NCI-H187 treated with DMSO at 0.1 percent for 48 hours (cell line): ENCODE measurements at places on chromosomes 3 and 15.

DNA sequence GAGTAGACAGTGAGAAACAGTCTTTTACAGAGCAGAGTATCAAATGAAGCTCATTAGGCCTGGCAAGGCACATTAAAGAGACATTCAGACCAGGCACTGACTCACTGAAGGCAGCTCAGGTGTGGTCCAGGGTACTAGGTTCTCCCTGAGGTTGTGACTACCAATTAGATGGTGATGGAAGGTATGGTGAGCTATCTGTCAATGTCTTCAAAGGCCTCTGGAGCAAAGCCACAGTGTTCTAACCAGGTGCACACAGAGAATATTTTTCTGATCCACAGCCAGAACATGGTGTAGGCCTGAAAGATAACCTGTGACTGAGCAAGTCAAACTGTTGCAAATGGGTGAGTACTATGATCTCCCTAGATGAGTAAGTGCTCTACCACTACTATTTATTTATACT is 51.5 kb downstream of the EOMES start:
- no peak for DNase-seq

DNA sequence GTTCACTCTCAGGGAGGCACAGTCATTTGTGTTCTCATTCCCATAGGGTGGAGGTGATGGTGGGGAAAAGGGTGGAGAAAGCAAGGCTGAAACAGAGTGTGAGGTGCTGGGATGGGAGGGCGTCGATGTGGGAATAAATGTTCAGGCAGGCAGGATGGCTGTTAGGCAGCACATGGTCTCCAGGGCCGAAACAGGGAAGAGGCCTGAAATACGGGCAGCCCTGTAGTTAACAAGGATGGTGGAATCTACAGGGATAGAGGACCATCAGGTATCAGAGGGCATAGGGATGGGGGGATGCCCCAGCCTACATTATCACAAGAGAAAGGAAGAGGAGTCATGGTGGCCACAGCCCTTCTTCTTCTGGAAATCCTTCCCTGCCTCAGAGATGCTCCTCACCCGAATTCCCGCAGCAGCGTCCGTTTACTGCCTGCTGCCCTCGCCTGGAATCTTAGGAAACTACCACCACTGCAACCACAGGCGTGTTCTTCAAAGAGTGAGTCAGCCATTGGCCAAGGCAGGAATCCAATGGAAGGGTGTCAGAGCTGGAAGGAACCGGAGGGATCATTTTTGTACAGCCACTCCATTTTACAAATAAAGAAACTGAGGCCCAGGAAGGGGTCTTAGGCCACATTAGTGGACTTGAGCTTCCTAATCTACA is 49.7 kb upstream of the POMGNT2 start:
- DNase-seq, result no peak

DNA sequence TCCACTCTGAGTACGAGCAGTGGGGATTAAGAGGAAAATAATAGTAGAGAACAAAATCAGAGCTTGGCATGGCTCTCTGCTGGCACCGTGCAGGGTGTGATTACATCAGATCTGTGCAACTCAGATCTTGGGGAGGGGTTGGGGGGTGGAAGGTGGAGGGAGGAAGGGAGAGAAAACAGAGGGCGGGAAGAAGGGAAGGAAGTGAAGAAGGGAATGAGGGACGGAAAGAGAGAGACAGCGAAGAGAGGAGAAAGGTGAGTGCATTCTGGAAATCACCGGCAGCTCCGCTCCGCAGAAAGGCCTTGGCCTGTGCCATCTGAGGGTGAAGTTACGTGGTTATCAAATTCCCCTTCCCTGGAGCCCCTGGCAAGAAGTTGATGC is 31.0 kb upstream of the ADAMTS17 start:
- no peak for DNase-seq

DNA sequence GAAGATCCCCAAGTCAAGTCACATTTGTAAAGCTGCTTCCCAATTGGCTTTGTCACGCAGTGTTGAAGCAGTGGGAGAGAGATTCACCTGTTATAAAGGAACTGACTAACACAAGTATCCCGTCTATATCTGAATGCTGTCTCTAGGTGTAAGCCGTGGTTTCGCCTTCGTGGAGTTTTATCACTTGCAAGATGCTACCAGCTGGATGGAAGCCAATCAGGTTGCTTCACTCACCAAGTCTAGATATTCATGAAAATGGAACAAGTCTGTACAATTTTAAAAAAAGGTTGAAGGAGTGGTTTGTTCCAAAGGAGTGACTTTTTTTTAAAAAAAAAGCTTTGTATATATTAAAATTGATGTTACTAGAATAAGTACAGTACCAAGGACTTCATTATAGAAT is 11.7 kb downstream of the RBM5 start:
- no peak for DNase-seq

DNA sequence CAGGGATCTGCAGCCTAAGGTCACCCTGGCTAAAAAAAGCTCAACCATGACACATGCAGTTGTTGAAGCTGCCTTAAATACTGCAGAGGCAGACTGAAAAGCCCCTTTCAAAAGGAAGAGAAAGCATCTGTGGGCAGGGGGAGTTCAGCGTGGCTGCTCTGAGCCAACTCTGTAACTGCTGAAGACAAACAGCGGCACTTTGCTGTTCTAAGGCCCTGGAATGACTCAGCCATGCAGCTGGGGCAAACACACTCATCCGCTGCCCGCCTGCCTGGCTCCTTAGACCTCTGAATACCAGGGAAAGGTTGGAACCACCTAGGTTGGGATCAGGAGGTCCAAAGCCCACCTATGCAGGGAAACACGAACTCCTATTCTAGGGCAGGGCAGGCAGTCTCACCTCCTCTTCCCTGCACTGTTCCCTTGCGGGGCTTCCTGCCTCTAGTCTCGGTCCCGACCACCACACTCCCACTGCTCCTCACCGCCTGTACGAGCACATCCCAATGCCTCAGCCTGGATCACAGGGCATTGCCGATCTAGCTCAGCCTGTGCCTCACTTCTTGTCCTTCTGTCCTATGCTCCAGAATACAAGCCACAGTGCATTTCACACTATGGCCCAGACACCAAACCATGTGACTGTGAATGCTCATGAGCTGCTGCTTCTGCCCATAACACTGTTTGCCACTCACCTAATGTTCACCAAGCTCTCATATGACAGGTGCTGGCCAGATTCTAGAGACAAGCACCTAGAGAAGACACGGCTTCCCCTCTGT is 6.6 kb upstream of the MUSTN1 start:
- no peak for DNase-seq

- no peak for DNase-seq
Measured at GRCh38 chr15:78247911-78248310, 13.5 kb upstream of the ACSBG1 start.

- no peak for DNase-seq
Measured at GRCh38 chr3:154778057-154778456, 302.1 kb upstream of the MME start.

DNA sequence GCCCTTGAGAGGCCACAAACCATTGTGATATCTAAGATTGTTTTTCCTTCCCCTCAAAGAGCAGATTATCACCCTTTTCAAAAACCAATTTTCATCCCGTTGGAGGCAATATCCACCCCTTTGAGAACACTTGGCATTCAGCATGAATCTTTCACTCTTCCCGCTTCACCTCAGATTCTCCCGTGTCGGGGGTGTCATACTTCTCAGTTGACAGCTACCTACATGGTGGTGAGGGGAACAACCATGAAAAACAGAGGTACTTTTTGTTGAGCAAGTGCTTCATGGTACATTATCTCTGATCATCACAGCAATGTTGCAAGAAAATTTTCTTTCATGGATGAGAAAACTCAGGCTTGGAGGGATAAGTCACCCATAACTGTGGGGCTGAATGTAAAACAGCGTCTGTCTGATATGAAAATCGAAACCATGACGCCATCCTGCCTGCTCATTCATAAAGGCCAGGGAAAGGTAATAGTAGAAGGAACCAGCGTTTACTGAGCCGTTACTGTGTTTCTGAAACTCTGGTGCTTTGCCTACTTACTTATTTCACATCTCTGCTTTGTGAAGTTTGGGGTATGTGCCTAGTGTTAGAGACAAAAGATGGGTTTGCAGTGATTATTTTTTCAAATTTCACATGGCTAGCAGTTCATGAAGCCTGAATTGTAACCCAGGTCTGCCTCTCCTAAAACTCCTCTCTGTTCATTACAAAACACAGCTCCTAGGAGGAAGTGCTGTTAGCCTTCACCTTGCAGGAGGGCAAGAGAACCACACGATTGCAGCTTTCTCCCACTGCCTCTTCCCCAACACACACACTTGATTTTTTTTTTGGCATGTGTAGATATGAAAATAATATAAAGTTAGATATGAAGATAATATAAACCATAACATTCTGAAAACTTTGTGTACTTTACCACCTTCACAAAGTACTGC is 35.4 kb downstream of the SV2B start:
- no peak for DNase-seq

DNA sequence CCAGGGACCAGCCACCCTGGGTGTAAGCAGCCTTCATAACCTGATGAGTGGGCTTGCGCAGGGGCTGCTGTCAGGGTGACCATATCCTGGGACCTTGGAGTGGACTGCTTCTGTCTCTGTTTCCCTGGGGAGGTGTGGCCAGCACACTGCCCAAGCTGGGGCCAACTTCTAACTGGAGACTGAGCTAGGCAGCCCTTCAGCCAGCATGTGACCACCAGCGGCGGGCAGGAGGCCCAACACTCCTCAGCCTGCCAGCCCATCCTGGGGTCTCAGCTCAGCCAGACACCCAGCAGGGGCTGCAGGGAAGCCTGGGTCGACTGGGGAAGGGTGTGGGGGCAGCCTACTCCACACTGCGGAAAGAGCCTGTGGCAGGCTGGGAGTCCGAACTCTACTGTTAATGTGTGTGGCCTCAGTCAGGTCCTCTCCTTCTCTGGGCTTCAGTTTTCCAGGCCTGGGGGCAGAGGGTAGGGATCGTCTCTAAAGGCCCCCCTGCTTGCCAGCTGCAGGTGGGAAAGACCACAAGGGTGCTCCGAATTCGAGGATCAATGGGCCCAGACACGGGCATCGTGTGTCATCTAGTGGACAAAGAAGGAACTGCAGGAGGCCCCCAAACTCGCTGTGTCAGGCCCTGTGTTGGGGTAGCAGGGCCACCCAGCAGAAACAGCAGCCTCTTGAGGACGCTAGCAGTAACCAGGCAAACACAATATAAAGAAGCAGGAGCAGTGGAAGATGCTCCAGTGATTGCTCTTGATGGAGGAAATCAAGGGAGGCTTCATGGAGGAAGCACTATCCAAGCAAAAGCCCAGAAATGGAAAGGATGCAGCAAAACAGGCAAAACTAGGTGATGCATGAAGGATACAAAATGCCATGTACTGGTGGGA is 2.0 kb upstream of the SEMA3G start:
- DNase-seq, result no peak

DNA sequence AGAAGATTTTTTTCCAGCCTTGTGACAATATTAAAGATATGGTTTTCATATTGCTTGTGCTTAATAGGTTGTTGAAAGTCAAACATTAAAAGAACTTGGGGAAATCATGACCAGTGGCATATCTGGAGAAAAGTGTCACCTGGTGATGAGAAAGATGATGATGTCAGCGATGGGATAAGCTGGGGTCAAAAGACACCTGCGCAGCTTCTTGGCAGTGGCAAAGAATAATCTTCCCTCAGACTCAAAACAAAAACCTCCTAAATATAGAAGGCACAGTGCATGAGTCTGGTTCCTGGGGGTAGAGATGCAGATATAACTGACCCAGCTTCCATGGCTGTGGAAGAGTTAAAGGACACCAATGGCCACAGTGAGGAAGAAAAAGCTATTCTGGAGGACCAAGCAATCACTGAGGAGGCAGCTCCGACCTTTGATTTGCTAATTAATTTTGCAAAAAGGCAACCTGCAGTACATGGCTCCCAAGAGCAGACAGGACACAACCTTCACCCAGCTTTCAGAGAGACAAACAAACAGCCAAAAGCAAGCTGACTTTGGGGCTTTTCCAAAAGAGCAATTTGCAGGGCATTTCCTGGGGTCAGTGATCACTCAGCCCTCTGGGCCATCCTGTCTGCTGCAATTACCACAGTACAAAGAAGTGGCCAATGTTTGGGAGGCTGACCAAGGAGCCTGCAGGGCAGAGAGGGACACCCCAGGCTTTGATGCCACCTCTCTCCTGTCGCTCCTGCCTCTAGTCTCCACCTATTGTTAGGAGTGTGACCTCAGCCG is 17.6 kb upstream of the SEMA5B start:
- DNase-seq, result no peak

GRCh38 chr3:141073580-141073979 is 22.4 kb downstream of the SPSB4 start:
- no peak for DNase-seq

- DNase-seq, result no peak
Measured at GRCh38 chr3:28042707-28043106, 198.7 kb upstream of the CMC1 start.

DNA sequence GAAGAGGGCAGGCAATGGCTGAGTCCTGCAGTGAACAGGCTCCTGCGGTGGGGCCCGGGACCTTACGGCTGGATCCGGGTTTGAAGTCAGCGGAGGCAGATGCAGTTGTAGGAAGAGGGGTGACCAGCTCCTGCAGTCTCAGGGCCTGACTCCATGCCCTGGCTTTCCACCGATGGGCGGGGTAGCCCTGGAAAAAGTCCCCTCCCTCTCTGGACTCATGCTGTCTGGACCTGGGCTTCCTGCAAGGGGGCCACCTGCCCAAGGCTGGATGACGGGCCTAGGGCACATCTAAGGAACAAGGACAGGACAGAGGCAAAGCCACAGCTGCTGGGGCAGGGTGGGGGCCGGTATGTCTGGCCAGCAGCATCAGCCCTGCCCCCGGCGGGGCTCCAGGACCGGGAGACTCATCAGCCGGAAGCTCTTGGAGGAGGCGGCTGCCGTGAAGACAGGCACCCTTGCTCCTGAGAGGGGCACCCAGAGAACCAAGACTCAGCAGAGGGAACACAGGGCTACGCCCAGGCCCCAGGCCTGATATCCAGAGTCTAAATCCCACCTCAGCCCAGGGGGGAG is 12.8 kb downstream of the IQSEC1 start:
- no peak for DNase-seq

DNA sequence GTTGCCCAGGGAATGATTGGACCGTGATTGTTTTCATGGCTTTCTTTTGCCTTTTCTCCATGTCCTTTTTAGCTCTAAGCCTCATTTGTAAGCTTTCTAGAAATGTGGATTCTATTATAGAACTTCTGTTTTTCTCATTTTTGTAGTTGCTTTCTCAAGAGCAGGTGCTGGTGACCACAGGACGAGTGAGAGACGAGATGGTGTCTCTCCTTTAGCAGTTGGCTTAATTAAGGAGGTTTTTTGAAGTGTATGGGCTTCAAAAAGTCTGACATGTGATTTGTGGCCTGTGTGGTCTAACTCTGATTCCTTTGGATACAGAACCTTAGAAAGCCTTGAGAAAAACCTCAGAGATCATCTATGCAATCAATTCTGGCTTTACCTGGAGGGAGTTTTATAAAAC is 292.8 kb downstream of the LPP start:
- no peak for DNase-seq

DNA sequence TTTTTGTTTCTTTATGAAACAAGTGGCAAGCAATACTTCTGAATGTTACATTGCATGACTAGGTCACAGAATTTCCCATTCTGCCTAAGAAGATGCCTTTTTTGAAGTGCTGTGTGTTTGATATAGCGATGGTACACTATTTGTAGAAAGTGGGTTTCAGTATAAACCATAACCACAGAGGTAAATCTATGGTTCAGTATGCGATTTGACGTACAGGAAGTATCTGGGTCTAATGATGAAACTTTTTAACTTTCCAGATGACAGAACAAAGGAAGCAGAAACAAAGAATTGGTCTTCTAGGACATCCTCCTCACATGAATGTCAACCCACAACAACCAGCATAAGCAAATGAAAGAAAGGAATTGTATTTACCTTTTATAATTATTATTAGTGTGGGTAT is 133.4 kb upstream of the BHLHE40 start:
- no peak for DNase-seq
